SJSA1 (cell line): ENCODE measurements at places on chromosomes 12 and 14. TPM values are rescaled to one million over a fixed set of nuclear protein-coding genes. Genes with fewer than 3 reads are reported as not detected.

Gene GPR132
- total RNA-seq = not detected in 2 replicates

DNA sequence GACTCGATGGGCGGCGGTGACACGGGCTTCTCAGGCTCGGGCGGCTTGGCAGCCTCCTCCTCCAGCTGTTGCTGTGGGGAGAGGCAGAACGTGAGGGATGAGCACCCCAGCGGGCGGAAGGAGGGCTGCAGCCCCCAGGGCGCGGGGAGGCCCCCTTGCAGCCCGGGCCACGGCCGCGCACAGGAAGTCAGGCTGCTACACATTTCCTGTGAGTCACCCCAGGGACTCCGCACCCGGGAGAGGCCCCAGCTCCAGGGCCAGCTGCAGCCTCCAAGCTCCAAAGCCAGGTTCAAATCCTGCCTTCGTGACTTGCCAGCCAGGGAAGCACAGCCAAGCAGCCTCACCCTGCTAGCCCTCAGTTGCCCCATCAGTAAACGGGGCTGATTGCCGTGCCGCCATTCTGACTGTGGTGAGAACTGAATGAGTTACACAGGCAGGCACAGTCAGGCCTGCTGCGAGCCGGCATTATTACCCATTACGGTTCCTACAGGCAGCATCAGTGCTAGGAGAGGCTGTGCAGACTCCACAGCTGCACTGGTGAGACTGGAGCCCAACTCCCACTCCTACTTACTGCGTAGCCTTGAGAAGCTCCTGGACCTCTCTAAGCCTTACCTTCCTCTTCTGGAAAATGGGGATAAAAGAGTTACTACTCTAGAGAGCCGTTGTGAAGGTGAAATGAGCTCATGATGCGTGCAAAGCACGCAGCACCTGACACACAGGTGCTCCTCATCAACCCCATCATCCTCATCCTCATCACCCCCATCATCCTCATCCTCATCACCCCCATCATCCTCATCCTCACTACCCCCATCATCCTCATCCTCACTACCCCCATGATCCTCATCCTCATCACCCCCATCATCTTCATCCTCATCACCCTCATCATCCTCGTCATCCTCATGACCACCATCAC, 100.9 kb downstream of the NCOR2 start:
- no peak for DNase-seq
- H3K27me3 ChIP-seq = no peaks in the 10 kb centered on the region
- H3K36me3 ChIP-seq = peaks cover 78% of the 10 kb centered on the region
- no peak overlapping the region for H3K27ac ChIP-seq
- H3K4me3 ChIP-seq = no peak overlapping the region
- H3K4me1 ChIP-seq = peaks cover 9% of the 10 kb centered on the region

DNA sequence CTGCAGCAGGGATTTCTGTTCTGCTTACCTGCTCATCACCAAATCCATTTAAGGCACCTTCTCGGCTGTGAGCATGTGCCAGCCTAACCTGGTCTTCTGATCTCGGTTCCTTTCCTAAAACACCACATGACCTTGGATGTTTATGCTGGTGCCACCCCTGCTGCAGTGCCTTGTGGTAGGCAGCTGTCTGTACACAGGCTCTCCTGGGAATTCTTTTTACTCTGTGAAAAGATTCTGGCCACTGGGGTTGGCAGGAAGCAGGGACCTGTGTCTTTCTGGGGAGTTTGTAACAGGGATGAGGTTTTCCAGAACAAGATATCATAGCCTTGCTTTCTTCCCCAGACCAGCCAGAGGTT, 10.4 kb upstream of the PLEKHG3 start:
- no peaks in the 10 kb centered on the region for H3K27me3 ChIP-seq
- DNase-seq = no peak
- no peak overlapping the region for H3K27ac ChIP-seq
- no peaks in the 10 kb centered on the region for H3K36me3 ChIP-seq
- no peak overlapping the region for H3K4me3 ChIP-seq

Gene PAN2
- 6.9 and 15.9 TPM in 2 replicates for total RNA-seq

GRCh38 chr14:67820428-67820971, 921 bp downstream of the RAD51B start:
- no peak overlapping the region for H3K27ac ChIP-seq
- peaks cover 16% of the 10 kb centered on the region for H3K4me1 ChIP-seq
- DNase-seq = peak; percentile 7
- no peaks in the 10 kb centered on the region for H3K27me3 ChIP-seq

DNA sequence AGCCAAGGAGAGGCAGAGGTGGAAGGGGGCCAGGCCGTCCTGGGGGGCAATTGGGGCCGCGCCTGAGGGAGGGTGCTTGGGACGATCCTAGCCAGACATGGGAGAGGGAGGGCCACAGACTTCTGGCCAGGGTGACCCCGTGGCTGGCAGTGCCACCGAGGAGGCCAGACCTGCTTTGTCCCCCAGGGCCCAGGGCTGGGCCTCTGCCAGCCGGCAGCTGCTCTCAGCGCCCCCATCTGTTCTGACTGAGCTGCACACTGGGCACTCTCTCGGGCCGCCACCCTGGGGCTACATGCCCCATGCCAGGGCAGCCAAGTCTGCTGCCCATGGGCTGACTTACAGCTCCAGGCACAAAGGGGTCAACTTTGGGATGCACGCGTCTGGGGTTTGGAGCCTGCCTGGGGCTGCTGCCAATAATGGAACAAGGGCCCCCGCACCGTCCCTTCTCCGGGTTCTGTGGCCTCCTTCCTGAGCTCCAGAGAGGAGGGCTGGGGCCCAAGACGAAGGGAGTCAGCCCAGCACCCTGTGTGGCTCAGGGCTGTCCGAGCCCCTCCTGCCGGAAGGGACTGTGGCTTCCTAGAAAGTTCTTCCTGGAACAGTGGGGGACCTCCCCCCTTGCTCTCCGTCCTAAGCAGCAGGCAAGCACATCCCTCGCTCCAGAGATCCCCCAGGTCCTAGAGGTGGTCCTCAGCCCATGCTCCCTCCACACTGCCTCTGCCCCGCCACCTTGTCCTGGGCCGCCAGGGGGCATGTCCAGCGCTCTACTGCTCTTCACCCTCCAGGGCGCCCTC, 1.1 kb downstream of the ADSS1 start:
- no peak overlapping the region for H3K27ac ChIP-seq
- H3K27me3 ChIP-seq = peaks cover 5% of the 10 kb centered on the region; the same call in 1 of the 2 replicates
- no peak overlapping the region for H3K4me3 ChIP-seq
- peaks cover 17% of the 10 kb centered on the region for H3K4me1 ChIP-seq
- DNase-seq = no peak
- H3K36me3 ChIP-seq = peaks cover 6% of the 10 kb centered on the region

DNA sequence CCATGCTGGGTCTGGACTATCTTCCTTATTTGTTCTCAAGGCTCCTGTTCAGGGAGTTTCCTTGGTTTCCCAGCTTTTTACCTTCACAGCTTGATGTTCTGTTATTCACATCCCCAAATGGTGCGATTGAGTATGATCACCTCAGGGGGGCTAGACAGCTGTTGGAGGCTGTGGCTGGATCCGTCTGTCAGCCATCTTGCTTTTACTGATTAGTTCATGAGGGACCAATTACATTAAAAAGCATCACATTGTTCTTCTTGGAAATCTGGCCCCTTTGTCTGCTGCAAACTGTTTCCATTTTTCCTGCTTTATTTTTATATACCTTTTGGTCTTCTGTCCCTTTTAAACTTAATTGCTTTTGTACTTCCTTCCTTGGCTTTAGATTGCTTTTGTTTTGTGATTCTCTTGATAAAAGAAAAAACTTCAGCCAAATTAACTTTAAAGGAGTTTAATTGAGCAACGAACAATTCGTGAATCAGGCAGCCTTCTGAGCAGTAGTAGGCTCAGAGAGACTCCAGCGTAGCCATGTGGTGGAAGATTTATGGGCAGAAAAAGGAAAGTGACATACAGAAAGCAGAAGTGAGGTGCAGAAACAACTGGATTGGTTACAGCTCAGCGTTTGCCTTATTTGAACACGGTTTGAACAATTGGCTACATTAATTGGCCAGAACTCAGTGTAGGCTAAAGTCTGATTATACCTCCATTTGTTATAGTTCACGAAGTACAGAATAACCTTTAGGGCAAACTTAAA, 208.7 kb downstream of the AEBP2 start:
- no peak overlapping the region for H3K27ac ChIP-seq
- H3K36me3 ChIP-seq = no peaks in the 10 kb centered on the region
- H3K4me3 ChIP-seq = no peak overlapping the region
- H3K4me1 ChIP-seq = no peaks in the 10 kb centered on the region
- H3K27me3 ChIP-seq = no peaks in the 10 kb centered on the region

DNA sequence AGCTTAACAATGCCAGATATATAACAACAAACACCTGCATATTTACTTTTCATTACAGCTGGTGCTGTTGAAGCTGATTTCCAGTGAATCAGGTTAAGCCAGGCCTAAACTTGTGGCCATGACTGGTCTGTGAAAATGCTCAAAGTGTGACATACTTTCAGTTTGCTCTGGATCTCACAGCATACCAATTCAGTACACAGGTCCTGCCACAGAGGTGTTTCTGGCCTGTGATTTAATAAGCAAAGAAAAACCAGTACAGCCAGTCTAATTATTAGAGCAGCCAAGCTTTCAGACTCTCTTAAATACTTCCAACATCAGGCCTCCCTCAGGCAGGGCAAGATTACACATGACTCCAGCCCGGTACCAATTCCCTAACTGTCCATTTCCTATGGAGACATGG, 27.4 kb upstream of the TMCC3 start:
- no peaks in the 10 kb centered on the region for H3K36me3 ChIP-seq
- no peak overlapping the region for H3K27ac ChIP-seq
- H3K27me3 ChIP-seq = no peaks in the 10 kb centered on the region
- no peaks in the 10 kb centered on the region for H3K4me1 ChIP-seq

- peaks cover 42% of the 10 kb centered on the region for H3K4me1 ChIP-seq
- H3K27ac ChIP-seq = peak overlapping the region; percentile 32
- H3K27me3 ChIP-seq = no peaks in the 10 kb centered on the region
- DNase-seq = peak; percentile 48
- H3K4me3 ChIP-seq = no peak overlapping the region
Measured at GRCh38 chr12:46402941-46403718, 30.6 kb upstream of the SLC38A2 start.

Gene NPFF
- total RNA-seq = not detected in 2 replicates

DNA sequence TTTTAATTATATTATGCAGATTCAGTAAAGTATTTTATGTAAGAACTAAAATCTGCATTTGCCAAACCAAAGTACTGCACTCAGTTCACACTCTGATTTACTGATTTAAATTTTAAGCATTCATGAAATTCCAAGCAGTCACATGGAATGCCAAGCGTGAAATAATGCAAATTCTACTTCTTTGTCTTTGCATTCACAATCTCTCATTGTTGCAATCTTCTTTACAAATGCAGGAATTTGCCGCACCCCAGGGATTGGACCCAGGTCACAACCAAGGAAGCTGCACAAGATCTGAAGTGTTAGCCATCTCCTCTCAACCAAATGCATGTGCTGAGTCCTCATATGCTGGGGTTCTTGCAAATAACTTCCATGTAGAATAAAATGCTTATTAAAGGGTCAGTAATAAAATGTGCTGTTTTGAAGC, 71.9 kb downstream of the TUNAR start:
- no peak overlapping the region for H3K4me3 ChIP-seq
- DNase-seq = no peak
- no peaks in the 10 kb centered on the region for H3K4me1 ChIP-seq

- H3K4me1 ChIP-seq = peaks cover 65% of the 10 kb centered on the region
- DNase-seq = peak; percentile 53
- H3K27ac ChIP-seq = peak overlapping the region; percentile 75
- H3K27me3 ChIP-seq = no peaks in the 10 kb centered on the region
- 0 out of 2 replicates have a peak, but pooled peaks cover 3% of the 10 kb centered on the region for H3K36me3 ChIP-seq
Measured at GRCh38 chr14:54686219-54686870, 119.4 kb downstream of the SAMD4A start.

GRCh38 chr12:56011509-56012090, 9.2 kb upstream of the IKZF4 start:
- H3K4me3 ChIP-seq = no peak overlapping the region
- no peaks in the 10 kb centered on the region for H3K36me3 ChIP-seq
- DNase-seq = no peak
- no peaks in the 10 kb centered on the region for H3K27me3 ChIP-seq
- H3K27ac ChIP-seq = no peak overlapping the region

GRCh38 chr12:13702381-13702780, 279.0 kb downstream of the GRIN2B start:
- H3K4me1 ChIP-seq = no peaks in the 10 kb centered on the region
- no peak overlapping the region for H3K4me3 ChIP-seq
- no peak overlapping the region for H3K27ac ChIP-seq

Gene TSPAN19
- not detected in 2 replicates for total RNA-seq

DNA sequence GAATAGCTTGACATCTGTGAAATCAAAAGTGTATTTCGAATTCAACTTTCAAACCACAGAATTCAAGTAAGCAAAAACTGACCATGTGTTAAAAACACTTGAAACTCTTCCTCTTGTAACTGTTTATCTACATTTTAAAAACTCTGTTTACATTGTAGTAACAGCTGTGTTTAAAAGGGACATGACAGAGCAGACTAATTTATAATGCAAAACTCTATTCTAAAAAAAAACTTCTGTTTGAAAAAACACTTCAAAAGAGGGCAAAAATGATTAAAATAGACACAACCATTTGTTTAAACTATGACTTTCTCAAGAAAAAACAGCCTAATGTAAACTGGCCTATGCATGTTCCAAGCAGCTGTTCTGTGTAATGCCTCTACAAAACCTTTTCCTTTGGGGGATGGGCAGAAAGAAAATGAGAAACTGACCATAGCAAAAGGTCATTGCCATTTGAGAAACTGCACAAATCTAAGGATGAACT, 149.1 kb upstream of the HMGA2 start:
- peak; percentile 40 for DNase-seq
- peaks cover 12% of the 10 kb centered on the region for H3K4me1 ChIP-seq
- no peaks in the 10 kb centered on the region for H3K36me3 ChIP-seq

DNA sequence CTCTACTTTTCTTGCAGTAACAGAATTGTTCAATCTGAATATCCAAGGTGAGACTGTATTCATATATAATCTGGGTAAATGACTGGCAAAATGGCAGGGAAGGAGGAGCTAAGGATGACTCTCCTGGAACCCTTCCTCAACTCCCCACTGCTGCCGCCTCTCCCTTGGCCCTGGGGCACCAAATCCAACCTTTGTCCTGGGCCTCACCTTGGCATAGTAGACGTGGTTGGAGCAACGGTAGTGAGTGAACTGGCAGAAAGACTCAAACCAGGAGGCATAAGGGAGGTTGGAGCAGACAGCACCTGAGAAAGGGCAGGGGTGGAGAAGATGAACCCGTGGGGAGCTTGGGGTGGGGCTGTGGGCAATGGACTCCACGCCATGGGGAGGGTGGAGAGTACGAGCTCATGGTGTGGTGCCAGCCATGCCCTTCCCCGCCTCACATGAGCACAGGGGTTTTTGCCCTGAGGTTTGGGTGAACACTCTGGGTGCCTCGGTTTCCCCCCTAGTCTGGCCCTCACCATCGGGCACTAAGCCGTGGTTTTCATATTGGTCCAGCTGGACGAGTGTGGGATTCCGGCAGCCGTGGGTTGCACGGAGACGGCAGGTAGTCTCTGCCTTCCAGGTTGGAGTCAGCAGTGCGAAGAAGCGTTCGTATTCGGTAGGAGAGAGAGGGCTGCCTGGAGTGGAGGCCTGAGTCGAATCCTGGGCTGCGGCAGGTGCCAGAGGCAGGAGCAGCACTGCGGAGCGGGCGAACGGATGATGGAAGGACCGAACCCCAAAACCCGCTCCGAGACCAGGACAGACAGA, 753 bp downstream of the ACRBP start:
- no peak overlapping the region for H3K4me3 ChIP-seq
- no peak overlapping the region for H3K27ac ChIP-seq
- H3K27me3 ChIP-seq = no peaks in the 10 kb centered on the region

Gene SOCS2
- 19.2 and 34.7 TPM in 2 replicates for total RNA-seq
